PC-3 (cell line): ENCODE measurements at places on chromosomes 12 and 14. TPM values are rescaled to one million over a fixed set of nuclear protein-coding genes. Genes with fewer than 3 reads are reported as not detected.

DNA sequence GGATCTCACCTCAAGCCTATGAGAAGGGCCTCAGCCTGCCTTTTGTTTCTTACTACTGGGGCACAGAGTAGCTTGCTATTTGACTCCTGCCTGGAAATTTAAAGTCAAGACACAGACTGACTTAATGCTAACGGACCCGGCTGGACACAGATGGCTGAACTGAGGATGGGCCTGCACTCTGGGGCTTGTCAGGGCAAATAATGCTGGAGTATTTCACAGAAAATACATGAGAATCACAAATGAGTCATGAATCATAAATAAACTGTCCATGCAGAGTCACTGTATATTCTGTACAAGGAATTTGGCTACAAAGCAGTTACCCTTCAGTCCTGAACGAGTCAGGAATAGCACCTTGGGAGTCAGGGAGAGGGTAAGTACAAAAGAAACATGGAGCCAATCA lies 683.2 kb upstream of the FOXG1 start:
- peak; percentile 48 for DNase-seq
- H3K27ac ChIP-seq: peak overlapping the region; percentile 13; the same call in 1 of the 2 replicates
- no peak overlapping the region for H3K4me3 ChIP-seq
- H3K36me3 ChIP-seq: no peaks in the 10 kb centered on the region
- H3K4me1 ChIP-seq: peaks cover 11% of the 10 kb centered on the region; the same call in 1 of the 2 replicates
- H3K27me3 ChIP-seq: no peaks in the 10 kb centered on the region

DNA sequence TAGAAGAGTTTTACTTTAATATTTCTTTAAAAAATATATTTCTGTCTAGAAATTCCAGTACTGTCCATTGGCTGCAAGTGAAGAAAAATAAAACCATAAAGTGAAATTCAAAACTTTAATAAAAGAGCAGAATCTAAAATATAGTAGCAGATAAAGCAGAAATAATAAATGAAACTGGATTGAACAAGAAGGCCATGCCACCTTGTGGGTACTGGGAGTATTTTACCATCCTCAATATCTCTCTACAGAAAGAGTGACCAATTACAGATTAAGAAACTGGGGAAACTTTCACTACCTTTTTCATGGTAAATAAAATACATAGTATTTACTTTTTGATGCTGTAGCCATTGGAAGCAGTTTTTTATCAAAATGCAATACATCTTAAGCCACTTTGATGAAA lies 220.5 kb downstream of the BCAT1 start:
- H3K4me3 ChIP-seq: no peak overlapping the region
- H3K4me1 ChIP-seq: no peaks in the 10 kb centered on the region
- H3K36me3 ChIP-seq: no peaks in the 10 kb centered on the region
- H3K27ac ChIP-seq: no peak overlapping the region
- H3K27me3 ChIP-seq: no peaks in the 10 kb centered on the region

- no peak overlapping the region for H3K27ac ChIP-seq
- no peak for DNase-seq
- H3K27me3 ChIP-seq: no peaks in the 10 kb centered on the region; the same call in 1 of the 2 replicates
- 0 out of 2 replicates have a peak overlapping the region, but pooled peaks have one; percentile 89 for H3K4me3 ChIP-seq
- H3K36me3 ChIP-seq: no peaks in the 10 kb centered on the region
Observed at GRCh38 chr12:49187184-49187583, 1.7 kb downstream of the TUBA1A start.

DNA sequence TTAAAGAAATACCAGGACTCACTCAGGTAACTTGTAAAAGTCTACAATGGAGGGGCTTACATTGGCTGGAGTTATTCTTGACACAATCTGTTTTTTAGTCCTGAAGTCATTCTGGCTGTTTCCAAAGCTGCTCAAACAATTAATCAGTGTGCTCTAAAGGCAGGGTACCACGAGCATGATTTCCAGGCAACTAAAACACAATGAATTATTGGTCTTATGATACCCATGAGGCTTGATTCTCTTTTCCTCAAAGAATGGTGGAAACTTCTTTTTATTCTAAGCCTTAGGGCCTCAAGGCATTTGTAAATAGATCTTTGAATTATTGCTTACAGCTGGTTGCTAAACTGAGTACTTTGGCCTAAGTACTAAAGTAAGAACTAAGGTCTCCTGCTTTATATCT lies 199.8 kb upstream of the PDZRN4 start:
- H3K4me1 ChIP-seq: no peaks in the 10 kb centered on the region
- no peaks in the 10 kb centered on the region for H3K36me3 ChIP-seq
- peaks cover 12% of the 10 kb centered on the region for H3K27me3 ChIP-seq
- no peak for DNase-seq

GRCh38 chr14:23361763-23362162 lies 3.2 kb downstream of the EFS start:
- H3K27ac ChIP-seq: no peak overlapping the region
- no peaks in the 10 kb centered on the region for H3K4me1 ChIP-seq
- H3K4me3 ChIP-seq: no peak overlapping the region
- DNase-seq: no peak
- H3K36me3 ChIP-seq: no peaks in the 10 kb centered on the region
- peaks cover 35% of the 10 kb centered on the region for H3K27me3 ChIP-seq

DNA sequence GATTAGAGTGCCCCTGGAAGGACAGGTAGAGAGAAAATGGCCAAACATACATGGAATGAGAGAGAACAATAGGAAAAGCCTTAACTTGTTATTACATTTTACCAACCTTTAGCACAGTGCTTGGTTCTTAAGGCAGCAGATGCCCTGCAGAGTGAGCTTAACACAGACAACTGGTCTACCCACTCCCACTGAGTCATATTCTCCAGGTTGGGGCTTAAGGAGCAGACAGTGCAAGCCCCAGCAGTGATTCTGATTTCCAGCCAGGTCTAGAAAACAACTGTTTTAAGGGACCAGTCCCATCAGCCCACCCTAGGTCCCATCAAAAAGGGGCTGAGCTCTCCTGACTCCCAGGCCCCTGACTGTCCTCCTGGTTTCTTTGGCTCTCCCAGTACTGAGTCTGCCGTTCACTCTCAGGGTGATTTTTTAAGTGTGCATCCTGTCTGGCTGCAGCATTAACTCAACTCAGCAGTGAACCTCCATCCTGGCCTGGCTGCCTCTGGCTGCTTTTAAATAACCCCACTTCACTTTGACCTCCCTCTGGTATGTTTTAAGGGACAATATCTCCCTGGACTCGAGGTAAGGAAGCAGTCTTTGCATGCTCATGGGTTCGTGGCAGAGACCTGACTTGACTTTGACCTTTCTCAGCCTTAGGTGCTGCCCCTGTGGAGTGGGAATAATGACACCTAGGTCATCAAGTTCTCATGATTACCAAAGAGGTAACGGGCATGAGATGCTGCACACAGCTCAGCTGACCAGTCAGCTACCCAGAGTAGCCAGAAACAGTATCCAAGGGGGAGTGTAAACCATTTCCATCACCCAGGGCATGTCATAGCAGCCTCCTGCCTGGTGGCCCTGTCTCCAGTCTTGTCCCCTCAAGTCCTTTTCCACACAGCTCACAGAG lies 210.7 kb upstream of the PWP1 start:
- H3K27ac ChIP-seq: no peak overlapping the region
- no peaks in the 10 kb centered on the region; the same call in 1 of the 2 replicates for H3K4me1 ChIP-seq
- H3K4me3 ChIP-seq: no peak overlapping the region

GRCh38 chr14:54329082-54329695 lies 67.6 kb upstream of the CDKN3 start:
- H3K4me3 ChIP-seq: no peak overlapping the region
- H3K36me3 ChIP-seq: no peaks in the 10 kb centered on the region
- no peaks in the 10 kb centered on the region for H3K27me3 ChIP-seq
- peak; percentile 96 for DNase-seq

DNA sequence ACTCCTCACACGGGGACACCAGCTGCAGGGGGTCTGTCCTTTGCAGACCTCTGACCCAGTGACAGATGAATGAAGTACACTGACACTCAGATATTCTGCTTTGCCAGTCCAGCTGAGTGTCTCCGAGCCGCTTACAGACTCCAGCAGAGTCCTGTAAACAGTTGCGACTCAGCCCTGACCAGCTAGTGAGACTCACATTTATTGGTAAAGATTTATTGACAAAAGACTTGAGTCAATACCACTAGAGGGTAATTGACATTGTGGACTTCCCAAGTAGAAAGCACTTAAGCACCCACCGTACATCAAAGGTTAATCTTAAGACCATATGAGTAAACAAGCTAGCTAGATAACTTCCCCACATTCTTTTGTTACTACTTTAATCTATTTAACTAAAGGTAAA lies 9.8 kb upstream of the FKBP4 start:
- H3K4me3 ChIP-seq: no peak overlapping the region
- peaks cover 37% of the 10 kb centered on the region for H3K27me3 ChIP-seq
- DNase-seq: peak; percentile 41
- peaks cover 5% of the 10 kb centered on the region; the same call in 1 of the 2 replicates for H3K4me1 ChIP-seq
- no peaks in the 10 kb centered on the region for H3K36me3 ChIP-seq

DNA sequence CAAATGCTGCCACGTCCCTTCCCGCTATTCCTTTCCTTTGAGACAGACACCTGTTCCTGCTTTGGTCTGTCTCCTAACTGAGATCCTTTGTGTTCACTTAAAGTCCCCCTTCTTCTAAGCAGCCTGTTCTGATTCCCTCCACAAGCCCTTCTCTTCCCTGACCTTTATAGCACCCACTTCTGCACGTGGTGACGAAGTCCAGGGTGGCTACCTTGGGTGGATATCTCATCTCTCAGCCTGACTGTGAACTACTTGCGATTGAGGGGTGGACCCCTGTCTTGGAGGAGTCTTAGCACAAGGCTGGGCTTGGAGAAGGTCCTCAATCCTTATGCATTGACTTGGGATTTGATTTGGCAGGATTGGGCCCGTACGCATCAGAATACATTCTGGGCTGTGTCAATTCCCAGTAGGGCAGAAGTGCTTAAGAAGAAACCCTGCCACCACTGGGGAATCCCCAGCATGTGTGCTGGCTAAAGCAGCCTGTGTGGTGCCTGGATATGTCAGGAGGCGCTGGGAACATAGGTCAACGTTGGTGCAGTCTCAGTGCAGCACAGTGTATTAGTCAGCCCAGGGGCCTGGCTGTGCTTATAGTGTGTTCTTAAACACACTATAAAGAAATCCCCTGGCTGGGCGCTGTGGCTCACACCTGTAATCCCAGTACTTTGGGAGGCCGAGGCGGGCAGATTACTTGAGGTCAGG lies 23.6 kb downstream of the KRT80 start:
- no peak overlapping the region for H3K4me3 ChIP-seq
- no peaks in the 10 kb centered on the region for H3K27me3 ChIP-seq
- DNase-seq: peak; percentile 61
- peaks cover 61% of the 10 kb centered on the region for H3K4me1 ChIP-seq

GRCh38 chr12:118326991-118327390 lies 45.7 kb downstream of the TAOK3 start:
- no peak overlapping the region for H3K4me3 ChIP-seq
- DNase-seq: no peak
- no peaks in the 10 kb centered on the region for H3K36me3 ChIP-seq

DNA sequence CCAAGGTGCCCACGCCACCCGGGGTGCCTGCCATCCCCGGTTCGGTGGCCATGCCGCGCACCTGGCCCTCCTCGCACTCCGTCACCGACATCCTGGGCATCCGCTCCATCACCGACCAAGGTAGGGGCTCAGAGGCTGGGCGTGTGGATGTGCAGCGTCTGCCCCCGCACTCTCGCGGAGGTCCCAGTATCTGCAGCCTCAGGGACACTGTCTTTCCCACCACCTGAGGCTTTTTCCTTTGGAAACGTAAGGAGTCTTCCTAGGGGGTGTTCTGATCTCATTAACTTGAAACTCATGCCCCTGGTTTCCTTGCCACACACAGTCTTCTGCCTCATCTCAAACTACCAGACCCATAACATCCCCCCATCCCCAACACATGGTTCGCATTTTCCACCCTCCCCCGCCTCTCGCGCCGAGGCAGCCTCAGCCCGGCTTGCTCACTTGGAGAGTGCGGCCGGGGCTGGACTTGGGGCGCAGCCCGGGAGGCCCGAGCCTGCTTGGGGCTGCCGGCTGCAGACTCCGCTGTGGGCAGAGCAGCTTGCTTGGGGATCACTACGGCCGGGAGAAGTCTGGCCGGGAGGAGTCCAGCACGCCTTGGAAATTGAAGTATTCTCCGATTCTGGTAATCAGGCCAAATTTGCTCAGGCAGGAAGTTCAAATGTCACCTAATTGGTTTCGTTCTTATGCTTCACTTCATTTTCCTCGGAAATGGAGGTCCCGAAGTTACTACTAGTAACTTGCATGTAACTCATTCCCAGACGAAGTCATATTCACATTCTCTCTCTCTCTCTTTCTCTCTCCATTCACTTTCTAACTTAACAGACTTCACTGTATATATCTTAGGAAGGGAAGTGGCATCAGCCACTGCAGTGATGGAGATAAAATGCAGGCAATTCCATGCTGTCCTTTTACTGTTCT lies 2.0 kb downstream of the PAX9 start:
- H3K4me1 ChIP-seq: peaks cover 29% of the 10 kb centered on the region
- H3K4me3 ChIP-seq: peak overlapping the region; percentile 89
- peak; percentile 37 for DNase-seq
- peak overlapping the region; percentile 77 for H3K27ac ChIP-seq
- H3K36me3 ChIP-seq: 0 out of 2 replicates have a peak, but pooled peaks cover 3% of the 10 kb centered on the region

Gene NKX2-8
- total RNA-seq: not detected in 2 replicates

Gene ZNF84
- total RNA-seq: 3.2 and 12.9 TPM in 2 replicates

Gene NYNRIN
- total RNA-seq: 2.7 and 3.1 TPM in 2 replicates

Gene PPM1H
- 9.8 and 12.0 TPM in 2 replicates for total RNA-seq

Gene SIVA1
- 375 and 519 TPM in 2 replicates for total RNA-seq

Gene C12orf54
- total RNA-seq: not detected in 2 replicates

Gene CD163
- not detected in 2 replicates for total RNA-seq
